ENCODE measurements at places on chromosomes 2 and 18. TPM values are rescaled to one million over a fixed set of nuclear protein-coding genes. Genes with fewer than 3 reads are reported as not detected.

Gene ASB18
- 0.15 TPM for total RNA-seq

Gene ZNF804A
- 1.9 TPM for total RNA-seq

Gene CYP26B1
- total RNA-seq = 3.9 TPM

Gene FAM124B
- total RNA-seq = not detected

Gene TXNL1
- 75.8 TPM for total RNA-seq

Gene MAPK4
- not detected for total RNA-seq

Gene GTF2A1L
- total RNA-seq = not detected

Gene HOXD4
- 1.8 TPM for total RNA-seq

Gene CYS1
- total RNA-seq = 0.15 TPM

Gene MRPL33
- 110 TPM for total RNA-seq

Gene OSBPL6
- total RNA-seq = 4.0 TPM

Gene ACADL
- total RNA-seq = 0.07 TPM

Gene CGREF1
- total RNA-seq = 18.7 TPM

Gene KCNE4
- not detected for total RNA-seq

Gene LDLRAD4
- not detected for total RNA-seq

Gene ICA1L
- total RNA-seq = 1.3 TPM

Gene ZNF513
- total RNA-seq = 9.7 TPM

Gene REV1
- total RNA-seq = 29.0 TPM

Gene IL36A
- total RNA-seq = not detected

Gene TUBA4B
- not detected for total RNA-seq

Gene GCG
- not detected for total RNA-seq

Gene EGR4
- not detected for total RNA-seq

Gene INSIG2
- total RNA-seq = 7.4 TPM

Gene ATOH8
- total RNA-seq = 0.04 TPM

Data from PC-3 (cell line).